ENCODE measurements at places on chromosomes 7 and 10. TPM values are rescaled to one million over a fixed set of nuclear protein-coding genes. Genes with fewer than 3 reads are reported as not detected.

Gene SKAP2
- 40.2 TPM for total RNA-seq

Gene UNCX
- not detected for total RNA-seq

Gene CCDC186
- 6.9 TPM for total RNA-seq

Gene MMP21
- not detected for total RNA-seq

Gene SVOPL
- not detected for total RNA-seq

Gene MMRN2
- total RNA-seq, result 199 TPM

Gene EBLN1
- total RNA-seq, result not detected

Gene FAM107B
- 89.9 TPM for total RNA-seq

Gene PARD3
- total RNA-seq, result 14.7 TPM

Gene GIMAP5
- total RNA-seq, result 54.7 TPM

Data from mammary microvascular endothelial cell (primary cell).